Non-pigmented ciliary epithelial cell (primary cell): ENCODE measurements at places on chromosomes 5 and 9.

GRCh38 chr5:157748760-157749461 is 5.4 kb downstream of the LSM11 start:
- peak; percentile 81 for DNase-seq

DNA sequence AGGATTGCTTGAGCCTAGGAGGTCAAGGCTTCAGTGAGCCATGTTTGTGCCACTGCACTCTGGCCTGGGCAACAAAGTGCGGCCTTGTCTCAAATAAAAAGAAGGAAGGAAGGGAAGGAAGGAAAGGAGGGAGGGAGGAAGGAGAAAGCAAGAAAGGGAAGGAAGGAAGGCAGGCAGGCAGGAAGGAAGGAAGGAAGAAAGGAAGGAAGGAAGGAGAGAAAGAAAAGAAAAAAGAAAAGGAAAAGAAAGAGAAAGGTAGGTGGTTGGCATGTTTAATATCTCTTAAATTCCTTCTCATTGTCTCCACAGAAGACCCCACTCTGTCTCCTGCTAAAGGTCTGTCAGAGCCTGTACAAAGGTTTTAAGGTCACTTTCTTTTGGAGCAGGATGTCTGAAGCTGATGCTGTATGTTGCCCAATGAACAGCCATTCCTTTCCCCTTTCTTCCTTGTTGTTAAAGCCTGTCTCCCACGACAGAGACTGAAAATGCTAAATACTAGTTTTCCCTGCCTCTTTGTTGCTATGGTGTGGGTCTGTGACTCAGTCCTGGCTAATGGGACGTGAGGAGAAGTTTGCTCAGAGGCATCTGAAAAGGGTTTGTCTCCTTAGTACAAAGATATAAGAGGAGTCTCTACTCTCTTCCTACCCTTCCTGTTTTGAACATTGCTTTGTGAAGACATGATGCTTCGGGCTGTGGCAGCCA is 213.3 kb downstream of the PCSK1 start:
- peak; percentile 63 for DNase-seq

DNA sequence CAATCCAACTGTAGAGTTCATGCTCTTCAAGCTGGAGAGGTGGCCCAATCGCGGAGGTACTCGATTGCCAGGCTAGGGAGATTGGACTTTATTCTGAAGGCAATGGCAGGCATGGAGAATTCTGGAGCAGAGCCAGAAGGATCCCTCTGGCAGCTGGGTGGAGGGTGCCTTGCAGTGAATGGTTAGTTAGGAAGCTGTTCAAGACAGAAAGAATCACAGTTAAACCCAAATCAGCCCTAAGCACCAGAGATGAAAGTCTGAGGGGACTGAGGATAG is 182.4 kb downstream of the RGS3 start:
- no peak for DNase-seq

DNA sequence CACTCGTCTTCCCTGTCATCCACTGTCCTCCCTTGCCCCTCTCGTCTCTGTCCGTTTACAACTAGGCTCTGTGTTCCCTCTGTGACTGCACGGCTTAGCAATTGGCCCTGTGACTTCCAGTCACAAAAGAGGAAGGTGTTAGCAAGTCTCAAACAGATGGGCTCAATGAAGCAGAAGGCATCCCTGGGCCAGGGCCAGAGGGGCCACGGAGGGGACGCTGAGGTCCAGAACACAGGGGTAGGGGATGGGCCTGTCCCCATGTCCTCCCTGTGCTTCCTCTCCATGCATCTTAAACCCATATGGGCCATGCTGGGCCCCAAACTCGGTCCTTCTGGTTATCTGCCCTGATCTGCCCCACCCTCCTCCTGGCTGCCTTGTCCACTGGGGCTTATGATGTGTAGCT is at the start of gene CD72:
TSS of gene CD72 (minus strand) at position 89 of the 403 bp plus-strand sequence. CDS start 110 bp downstream, outside the sequence.
- DNase-seq: no peak

DNA sequence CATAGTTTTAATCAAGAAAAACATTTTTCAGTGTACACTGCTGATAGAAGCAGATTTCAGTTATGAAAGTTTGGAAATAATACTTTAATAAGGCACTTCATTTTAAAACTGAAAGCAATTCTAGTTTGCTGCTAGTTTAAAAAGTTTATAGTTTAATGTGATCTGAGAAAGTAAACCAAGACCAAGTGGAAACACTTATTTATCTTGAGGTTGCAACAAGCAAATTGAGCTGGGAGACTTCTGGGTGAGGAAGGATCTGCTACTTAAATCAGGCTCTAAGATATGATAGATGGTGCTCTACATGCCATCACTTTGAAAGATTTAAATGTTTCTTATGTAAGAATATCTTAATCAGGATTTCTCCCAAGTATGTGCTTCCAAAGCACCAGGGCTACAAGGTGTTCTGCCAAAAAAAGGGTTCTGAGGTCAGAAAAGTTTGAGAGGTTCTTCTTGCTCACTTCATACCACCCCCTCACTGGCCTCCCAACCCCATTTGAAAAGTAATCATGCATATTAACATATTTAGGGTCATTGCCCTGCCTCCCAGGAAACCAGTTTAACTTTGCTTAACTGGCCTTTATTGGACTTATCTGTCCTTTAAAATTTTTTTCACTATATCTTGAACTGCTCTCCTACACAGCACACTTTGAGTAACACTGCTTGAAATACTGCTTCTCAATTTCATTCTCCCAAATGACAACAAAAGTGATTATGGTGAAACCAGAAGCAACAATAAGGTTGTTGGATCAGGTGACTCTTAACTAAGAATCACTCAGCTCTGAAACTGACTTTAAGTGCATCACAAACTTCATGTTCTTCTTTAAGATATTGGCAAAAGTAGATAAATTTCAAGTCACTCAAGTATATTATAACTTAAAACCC is 15.5 kb downstream of the SLC44A1 start:
- DNase-seq: no peak

GRCh38 chr9:18350995-18351595 is 122.9 kb upstream of the ADAMTSL1 start:
- DNase-seq: no peak
